ENCODE measurements at places on chromosomes 5 and 9.

GRCh38 chr5:33781286-33781685, 110.5 kb downstream of the ADAMTS12 start:
- no peak for DNase-seq

GRCh38 chr9:103444176-103444575, 449.0 kb downstream of the CYLC2 start:
- DNase-seq = no peak

DNA sequence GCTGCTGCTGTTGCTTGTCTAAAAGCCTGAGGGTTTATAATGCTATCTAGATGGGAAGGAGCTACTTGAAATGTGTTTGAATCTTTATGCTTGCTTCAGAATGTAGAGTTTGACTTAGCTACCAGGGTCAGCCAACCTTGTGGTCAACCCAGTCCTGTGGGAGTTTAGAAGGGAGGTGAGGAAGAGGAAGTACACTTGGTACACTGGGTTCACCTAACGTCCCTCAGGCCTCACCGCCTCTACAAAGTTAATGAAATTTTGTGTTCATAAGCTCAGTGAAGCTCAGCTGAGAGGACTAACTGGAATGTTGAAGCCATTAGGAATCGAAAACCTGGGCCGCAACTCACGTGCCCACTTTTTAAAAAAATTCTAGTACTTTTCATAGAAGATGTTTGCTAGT, 10.7 kb downstream of the IQGAP2 start:
- no peak for DNase-seq

DNA sequence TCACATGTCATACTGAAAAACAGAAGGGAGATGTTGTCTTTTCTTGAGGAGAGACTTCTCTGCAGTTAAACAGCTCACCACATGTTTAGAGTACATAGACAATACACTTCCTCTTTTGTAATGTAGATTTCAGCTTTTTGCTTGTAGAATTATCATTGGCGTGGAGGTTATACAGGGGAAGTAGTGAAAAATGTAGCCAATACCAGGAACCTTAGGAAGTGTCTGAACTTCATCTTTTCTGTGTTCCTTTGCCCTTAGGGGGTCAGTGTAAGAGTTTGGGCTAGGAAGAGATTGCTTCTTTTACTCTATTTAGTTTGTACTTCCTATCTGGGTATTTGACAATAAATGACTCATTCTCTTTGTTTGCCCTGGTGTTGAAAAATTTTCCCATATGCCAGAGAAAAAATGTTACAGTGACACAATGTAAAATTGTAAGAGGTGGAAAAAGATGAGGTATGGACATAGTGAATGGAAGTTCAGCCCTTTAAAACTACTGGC, 21.0 kb upstream of the CDKN2B start:
- no peak for DNase-seq

- no peak for DNase-seq
Measured at GRCh38 chr9:13569602-13570067, 290.1 kb upstream of the MPDZ start.

DNA sequence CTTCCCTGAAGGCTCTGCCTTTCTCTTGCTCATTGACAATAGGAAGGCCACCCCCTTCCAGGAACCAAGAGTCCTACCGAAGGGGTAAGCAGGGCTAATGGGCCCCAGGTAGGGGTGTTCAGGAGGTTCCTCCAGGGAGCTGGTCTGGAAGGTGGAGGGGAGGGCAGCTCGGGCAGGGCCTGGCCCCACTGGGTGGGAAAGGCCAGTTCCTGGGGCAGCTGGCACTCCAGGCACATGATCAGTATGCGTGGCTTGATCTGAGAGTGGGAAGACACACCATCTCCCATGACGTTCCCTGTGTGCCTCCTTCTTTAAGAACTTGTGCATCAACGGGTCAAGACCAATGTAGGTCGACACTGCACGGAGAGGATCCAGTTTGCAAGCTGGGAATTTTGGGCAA, 149.8 kb downstream of the PHF2 start:
- no peak for DNase-seq

GRCh38 chr5:148841519-148841918, 15.1 kb downstream of the ADRB2 start:
- DNase-seq = no peak

DNA sequence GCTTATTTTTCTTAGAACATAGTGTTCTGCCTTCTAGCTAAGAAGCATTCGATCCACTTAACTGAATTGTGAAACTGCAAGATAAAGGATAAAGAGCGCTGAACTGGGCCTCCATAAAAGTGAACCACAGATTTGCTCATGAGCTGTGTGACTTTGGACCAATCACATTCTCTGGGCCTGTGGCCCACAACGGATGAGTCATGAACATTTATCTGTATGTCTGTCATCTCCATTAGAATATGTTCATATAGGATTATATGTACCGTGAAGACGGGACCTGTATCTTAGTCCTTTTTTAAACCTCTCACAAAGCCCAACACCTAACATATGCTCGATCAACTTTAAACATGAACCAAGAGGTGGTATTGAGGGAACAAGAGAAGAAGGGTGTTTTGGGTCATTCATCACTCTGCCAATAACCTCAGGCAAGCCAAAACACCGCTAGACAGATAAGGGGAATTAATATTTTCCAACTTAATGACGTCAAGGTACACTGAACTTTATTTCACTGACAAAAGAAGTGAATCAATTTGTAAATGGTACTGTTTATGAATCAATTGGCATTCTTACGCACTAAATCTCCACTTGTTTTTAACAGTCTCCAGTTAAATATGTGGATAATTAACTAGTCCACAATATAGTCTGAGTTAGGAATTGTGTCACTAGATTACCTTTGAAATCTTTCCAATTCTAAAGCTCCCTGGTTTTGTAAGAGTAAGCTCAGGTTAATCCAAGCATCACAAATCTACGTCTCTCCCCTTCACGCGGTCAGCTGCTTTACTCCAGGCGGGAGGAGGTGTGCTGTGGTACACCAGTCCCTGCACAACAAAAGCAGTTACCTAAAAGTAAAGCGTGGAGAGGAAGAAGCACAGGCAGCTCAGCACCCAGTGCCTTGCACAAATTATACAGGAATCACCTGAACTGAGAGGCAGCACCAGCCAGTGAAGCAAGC, 1.6 kb downstream of the TMEM245 start:
- DNase-seq = no peak

DNA sequence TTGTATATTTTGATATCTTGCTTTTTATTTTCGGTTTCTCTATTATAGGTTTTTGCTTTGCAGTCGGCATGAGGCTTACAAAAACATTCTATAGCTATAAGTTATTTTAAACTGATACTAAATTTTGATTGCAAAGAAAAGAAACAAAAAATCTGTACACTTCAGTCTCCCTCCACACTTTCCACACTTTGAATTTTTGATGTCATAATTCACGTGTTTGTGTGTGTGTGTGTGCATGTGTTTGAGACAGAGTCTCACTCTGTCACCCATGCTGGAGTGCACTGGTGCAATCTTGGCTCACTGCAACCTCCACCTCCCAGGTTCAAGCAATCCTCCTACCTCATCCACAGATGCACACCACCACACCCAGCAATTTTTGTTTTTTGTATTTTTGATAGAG, 124.9 kb downstream of the MRPS30 start:
- no peak for DNase-seq

GRCh38 chr9:117250610-117251215, 164.1 kb downstream of the ASTN2 start:
- no peak for DNase-seq

DNA sequence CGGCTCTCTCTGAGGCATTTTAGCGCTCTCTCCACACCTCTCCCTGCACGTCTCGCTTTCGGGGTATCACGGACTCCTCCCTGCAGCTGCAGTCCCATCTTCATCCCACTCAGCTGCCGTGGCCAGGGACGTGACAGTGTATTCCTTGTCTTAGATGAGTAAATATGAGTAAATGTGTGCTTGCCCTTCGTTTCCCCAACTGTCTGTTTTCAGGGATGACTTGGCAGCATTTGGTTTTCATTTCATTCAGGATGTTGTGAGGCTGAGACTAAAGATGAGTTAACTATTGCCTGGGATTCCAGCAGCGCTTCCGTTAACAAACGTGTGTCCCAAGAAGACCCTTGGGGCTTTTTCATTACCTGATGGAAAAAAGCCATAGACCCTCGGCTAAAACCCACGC, 29.5 kb downstream of the GDNF start:
- DNase-seq = no peak

GRCh38 chr5:179668391-179668790, 12.4 kb downstream of the CBY3 start:
- DNase-seq = no peak

GRCh38 chr9:75142202-75142601, 53.9 kb downstream of the OSTF1 start:
- no peak for DNase-seq

- DNase-seq = no peak
Measured at GRCh38 chr9:111807197-111807596, 12.5 kb upstream of the SHOC1 start.

DNA sequence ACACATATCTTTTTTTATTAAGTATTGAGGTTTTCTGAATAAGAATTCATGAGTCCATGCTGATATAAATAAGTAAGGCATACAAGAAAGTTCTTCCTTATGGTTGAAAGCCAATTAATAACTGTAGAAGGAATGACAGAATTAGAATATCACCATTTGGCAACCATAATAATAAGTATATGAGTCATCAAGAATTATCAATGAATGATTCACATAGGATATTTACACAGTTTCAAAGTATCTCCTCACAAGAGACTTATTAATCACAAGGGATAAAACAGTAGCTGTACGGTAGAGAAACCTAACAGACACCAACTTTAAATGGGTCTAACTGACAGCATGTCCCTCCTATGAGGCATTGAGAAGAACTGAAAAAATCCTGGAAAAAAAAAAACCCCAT, 161.6 kb downstream of the NR3C1 start:
- no peak for DNase-seq

GRCh38 chr9:136927343-136928271, 16.9 kb downstream of the FBXW5 start:
- DNase-seq = no peak

GRCh38 chr5:90675222-90675621, 116.6 kb downstream of the ADGRV1 start:
- DNase-seq = no peak

DNA sequence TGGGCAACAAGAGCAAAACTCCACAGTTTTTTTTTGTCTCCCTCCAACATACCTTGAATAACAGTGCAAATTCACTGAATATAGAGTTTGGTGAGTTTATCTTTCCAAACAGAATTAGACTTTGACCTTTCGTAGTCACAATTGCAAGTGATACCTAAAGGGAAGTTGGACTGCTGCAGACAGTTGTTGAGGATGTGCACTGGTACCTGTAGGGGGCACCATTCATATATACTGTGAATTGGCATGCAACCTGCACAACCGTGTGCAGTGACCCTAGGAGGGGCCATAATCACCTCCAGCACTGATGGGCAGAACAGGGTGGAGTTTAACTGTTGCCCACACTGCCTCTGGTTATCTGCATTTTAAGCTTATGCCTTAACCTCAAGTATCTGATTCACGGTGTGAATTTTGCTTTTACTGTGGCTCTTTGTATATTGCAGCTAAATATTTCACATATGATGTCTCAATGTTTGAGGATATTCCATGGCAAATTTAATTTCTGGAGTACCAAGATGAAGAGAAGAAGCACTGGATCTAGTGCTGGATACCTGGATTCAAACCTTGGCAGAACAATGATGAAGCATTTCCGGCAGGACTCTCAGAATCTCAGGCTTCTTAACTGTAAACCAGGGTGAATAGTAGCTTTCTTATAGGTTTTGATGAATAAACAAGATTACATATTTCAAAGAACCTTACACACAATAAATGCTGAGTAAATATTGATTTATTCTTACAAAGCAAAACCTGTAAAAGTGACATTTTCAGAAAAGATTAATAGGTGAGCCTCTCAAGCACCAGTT, 144.3 kb downstream of the ACTBL2 start:
- no peak for DNase-seq

DNA sequence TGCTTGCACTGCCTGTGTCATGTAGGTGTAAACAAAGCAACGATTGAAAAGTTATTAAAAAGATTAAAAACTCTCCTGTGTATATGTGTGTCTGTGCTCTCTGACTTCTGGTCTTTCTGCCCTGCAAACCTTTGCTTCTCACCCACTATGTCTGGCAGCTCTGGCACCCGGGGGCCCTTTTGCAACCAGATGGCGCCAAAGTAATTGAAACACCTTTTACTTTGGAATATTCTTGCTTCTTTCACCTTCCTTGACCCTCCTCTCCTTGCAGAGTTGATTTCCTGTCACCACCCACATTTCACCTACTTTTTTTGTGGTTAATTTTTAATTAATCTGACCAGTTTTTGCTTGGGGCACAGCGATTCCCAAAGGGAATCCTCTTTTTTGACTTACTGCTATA, 275.5 kb downstream of the ARHGEF28 start:
- DNase-seq = no peak

DNA sequence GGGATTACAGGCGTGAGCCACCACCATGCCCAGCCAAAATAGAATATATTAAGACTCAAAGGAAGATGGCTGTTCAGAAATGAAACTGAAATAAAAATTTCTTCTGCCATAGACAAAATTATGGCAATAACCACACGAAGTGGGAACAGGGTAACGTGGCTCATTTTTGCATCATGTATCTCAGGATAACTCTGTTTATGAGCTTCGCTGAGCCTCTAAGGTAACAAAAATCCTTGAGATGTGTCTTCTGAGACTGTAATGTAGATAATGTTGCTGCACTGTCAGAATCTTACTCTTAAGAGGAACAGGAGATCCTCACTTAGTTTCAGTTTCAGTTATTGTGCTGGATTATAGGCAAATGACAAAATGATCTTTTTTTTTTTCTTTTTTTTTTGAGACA, 153.8 kb downstream of the GOLPH3 start:
- DNase-seq = no peak

- no peak for DNase-seq
Measured at GRCh38 chr5:172410662-172411483, 43.5 kb downstream of the SH3PXD2B start.

DNA sequence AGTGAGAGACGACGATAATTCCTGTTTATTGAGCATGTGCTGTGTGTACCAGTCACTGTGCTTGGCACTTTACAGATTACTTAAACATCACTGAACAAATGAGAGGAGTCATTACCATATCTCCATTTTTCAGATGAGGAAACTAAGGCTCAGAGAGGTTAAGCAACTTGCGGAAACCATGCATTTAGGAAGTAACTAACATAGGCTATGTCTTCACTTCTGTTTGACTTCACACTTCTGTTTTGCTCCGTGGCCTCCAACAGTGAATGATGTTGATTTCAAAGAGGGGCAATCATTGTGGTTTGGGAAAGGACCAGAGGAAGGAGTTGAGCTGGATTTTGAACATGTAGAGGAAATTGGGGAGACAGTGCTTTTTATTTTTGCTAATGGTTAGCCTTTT, 16.7 kb downstream of the GCNT1 start:
- DNase-seq = no peak

DNA sequence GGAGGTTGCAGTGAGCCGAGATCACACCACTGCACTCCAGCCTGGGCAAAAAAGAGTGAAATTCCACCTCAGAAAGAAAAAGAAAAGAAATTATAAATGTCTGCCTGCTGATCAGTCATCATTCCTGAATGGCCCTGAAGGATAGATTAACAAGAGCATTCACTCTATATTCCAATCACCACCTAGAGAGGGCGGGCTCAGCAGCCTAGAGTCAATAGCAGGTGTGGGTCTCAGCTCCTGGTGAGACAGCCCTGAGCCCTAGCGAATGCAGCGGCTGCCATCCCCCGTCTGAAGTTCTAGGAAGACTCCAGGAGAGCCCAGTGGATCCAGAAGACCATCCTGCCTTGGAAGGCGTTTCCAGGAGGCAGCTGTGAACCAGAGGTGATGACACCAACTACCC, 12.0 kb downstream of the FBP1 start:
- DNase-seq = no peak
